ENCODE measurements at places on chromosomes 7 and 10.

DNA sequence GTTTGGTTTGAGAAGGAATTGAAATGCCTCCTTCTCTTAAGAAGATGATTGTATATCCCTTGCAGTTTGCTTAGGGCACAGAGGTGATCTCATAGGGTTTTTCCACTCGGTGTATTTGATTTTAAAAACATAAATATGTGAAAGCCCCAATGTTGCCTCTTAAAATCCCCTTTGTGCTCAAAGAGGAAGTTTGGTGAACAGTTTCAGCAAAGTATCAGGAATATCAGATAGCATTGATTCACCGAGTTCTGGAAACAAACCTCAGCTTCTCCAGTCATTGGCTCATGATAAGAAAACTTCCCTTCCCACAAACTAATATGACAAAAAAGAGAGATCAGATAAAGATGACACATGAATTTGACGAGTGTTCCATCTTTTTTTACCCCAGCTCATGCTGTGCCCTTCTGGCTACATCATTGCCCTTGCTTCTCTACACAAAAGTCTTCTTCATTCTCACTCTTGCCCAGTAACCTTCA is 20.1 kb upstream of the SMNDC1 start:
- no peak for DNase-seq

GRCh38 chr10:130967784-130968183 is 343.7 kb downstream of the TCERG1L start:
- DNase-seq = no peak

DNA sequence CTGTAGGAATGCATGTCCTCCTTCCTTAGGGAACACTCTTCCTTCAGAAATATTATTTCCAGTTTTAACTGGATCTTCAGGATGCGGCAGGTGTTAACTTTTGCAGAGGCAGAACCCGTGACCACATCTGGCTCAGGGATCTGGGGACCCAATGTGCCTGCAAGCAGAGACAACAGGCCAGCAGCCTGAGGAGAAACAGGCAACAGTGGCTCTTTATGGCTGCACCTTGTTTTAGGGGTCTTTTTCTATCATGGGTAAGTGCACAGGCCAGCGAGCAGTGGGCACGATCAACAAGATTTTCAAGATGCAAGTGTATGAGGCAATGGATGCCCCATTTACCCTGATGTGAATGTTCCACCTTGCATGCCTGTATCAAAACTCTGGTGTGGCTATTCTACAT is 497.5 kb upstream of the KLF6 start:
- no peak for DNase-seq

DNA sequence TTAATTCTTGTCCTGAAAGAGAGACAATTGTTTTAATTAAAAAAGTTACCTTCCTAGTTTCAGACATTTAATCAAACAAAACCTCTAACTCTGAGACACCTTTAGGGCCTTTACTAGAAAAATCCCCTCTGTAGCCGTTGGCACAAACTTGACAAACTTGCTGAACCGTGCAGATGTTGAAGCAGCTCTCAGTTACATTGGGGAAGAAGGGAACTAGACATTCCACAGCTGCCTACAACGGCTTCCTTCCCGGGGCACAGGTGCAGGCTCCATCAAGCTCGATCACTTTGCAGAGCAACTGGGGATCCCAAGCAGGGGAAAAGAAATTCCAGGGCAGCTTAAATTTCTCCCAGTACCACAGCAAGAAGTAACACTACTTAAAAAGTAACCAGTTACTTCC is 141.3 kb downstream of the SKAP2 start:
- DNase-seq = no peak

- no peak for DNase-seq
Measured at GRCh38 chr7:112279042-112279441, 72.5 kb downstream of the ZNF277 start.

DNA sequence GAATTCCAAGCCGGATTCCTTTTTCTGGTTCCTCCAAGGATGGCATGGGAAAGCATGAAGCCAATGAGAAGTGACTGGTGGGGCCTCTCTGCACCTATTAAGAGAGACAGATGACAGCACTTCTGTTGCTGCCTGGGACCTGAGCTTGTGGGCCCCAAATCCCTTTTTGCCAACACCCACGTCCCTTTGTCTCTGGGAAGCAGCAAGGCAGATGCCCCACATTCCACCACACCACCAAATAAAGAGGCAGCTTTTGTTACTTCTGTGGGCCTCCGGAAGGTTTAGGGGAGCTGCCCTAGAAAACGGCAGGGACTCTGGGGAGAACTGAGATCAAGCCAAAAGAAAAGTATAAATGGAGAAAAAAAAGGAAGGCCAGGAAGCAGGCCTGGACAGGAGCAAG is 3.4 kb downstream of the CCDC136 start:
- DNase-seq = no peak
